ENCODE measurements at places on chromosomes 16 and 17. TPM values are rescaled to one million over a fixed set of nuclear protein-coding genes. Genes with fewer than 3 reads are reported as not detected.

CCL8 gene
- not detected for polyA plus RNA-seq

VAT1L gene
- not detected for polyA plus RNA-seq

TPSG1 gene
- not detected for polyA plus RNA-seq

TAC4 gene
- polyA plus RNA-seq = not detected

IL17C gene
- polyA plus RNA-seq = not detected

KRT39 gene
- polyA plus RNA-seq = not detected

MTHFSD gene
- polyA plus RNA-seq = 19.1 TPM

MMP25 gene
- 0.40 TPM for polyA plus RNA-seq

C16orf54 gene
- 50.6 TPM for polyA plus RNA-seq

ZNF597 gene
- 1.0 TPM for polyA plus RNA-seq

CD300H gene
- polyA plus RNA-seq = 0.61 TPM

PTX4 gene
- not detected for polyA plus RNA-seq

SLFN12 gene
- 2.4 TPM for polyA plus RNA-seq

CES5A gene
- polyA plus RNA-seq = not detected

CEP295NL gene
- polyA plus RNA-seq = 1.6 TPM

ITGB3 gene
- polyA plus RNA-seq = 3.4 TPM

NEUROD2 gene
- not detected for polyA plus RNA-seq

KRT28 gene
- not detected for polyA plus RNA-seq

CMTM4 gene
- polyA plus RNA-seq = 0.19 TPM

RASD1 gene
- polyA plus RNA-seq = 0.73 TPM

Data from IgD-negative memory B cell (primary cell).